ENCODE measurements at places on chromosomes 4 and X.

DNA sequence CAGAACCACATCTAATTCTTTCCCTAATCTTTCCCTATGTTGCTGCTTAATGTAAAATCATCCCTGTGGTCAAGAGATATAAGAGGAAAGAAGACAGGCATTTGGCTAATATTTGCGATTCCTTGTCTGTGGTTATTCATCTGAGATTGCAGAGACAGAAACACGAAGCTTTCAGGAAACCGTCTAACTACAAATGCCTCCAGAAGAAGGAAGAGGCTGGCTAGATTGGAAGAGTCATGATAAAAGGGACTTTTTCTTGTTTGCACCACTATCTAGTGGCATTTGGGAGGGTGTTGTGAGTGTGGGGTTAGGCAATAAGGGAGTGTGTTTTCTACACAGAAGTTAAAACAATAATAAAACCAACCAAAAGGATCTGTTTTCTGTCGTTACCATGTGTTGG, 43.9 kb downstream of the TMEM154 start:
- DNase-seq = no peak

DNA sequence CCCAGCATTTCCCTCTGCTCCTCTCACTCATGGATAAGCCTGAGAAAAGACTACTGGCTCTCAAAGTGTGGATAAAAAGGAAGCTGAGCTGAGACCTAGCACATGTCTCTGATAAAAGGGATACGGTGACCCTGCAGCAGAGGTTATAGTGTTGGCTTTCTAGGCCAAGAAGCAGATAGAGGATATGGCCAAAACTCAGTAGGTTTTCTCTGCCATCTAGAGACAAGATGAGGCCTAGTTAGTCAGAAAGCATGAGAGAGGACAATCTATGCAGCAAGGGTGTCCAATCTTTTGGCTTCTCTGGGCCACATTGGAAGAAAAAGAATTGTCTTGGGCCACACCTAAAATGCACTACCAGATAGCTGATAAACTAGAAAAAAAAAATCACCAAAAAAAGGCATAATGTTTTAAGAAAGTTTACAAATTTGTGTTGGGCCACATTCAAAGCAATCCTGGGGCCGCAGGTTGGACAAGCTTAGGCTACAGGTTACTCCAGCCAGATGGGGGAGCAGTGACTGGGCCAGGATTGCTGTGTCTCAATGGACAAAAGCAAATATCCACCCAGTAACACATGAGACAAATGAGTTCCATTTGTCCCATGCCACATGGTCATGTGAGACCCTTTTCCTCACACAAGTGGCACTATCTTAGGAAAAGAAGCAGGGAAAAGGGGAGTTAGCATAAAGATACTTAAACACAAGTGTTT, 411.4 kb downstream of the INPP4B start:
- DNase-seq = no peak

- DNase-seq = no peak
These were observed 7.1 kb downstream of the CPZ start for GRCh38 chr4:8599657-8600056.

DNA sequence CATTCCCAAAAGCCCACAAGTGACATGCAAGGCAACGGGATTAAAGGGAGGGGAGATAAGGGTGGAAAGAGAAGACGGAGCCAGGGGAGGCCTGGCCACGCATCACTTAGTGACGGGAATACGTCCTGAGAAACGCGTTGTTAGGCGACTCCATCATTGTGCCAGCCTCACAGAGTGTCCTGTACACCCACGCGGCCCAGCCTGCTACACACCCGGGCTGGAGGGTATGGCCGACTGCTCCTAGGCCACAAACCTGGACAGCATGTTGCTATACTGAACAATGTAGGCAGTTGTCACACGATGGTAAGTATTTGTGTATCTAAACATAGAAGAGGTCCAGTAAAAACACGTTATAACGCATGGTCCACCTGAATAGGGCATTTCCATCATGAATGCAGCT, 23.4 kb downstream of the NSG1 start:
- DNase-seq = no peak

- DNase-seq = no peak
These were observed 38.2 kb downstream of the C4orf50 start for GRCh38 chr4:5979981-5980380.

DNA sequence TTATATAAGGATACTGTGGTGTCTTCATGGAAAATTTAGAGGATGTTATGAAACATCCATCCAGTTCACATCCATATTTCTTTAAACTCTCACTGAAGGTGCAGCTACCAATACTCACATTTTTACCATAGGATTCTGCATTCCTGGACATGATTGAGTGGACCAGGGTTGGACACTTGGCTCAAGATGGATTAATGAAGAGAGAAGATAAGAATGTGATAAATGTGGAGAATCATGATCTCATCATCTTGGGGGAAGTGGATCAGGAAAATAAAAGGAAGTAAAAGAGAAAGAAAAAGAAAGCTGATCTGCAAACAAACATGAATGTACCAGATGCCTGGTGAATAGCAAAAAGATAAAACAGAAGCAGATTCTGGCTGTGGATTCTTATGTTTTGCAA, 175.4 kb downstream of the NPFFR2 start:
- no peak for DNase-seq

- no peak for DNase-seq
These were observed 146.8 kb upstream of the USP9X start for GRCh38 chrX:40938423-40938822.

DNA sequence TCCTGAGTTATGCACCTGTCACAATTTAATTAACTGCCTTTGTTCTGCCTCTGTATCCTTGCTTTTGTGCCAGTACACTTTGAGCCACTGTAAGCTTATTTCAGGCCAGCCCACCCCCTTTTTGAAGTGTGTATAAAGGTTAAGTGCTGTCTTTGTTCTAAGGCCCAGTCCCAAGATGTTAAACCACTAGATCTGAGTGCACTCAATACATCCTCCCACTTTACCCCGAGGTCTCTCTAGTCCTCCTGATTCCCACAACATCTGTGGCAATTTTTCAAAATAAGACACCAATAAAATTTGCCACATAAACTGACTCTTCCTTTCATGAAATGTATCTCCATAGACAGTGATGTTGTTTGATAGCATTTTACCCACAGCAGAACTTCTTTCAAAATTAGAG, 124.1 kb upstream of the SPIN4 start:
- no peak for DNase-seq

DNA sequence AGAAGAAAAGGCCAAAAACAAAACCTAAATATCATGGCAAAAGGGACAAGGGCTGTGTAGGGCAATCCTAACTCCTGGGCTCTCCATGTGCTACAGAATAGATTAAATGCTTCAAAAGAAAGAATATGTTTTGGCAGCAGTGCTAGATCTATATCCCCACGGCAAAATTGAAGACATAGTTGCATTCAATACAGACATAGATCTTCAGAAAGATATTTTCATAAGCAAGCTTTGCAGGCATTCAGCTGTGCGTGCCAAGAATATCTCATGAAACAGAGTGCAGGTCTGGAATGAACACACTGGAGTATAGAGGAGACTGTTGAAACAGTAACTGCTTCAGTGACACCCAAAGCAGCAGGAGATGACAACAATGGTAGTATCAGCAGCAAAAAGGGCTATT, 1476.9 kb downstream of the ARAP2 start:
- no peak for DNase-seq

DNA sequence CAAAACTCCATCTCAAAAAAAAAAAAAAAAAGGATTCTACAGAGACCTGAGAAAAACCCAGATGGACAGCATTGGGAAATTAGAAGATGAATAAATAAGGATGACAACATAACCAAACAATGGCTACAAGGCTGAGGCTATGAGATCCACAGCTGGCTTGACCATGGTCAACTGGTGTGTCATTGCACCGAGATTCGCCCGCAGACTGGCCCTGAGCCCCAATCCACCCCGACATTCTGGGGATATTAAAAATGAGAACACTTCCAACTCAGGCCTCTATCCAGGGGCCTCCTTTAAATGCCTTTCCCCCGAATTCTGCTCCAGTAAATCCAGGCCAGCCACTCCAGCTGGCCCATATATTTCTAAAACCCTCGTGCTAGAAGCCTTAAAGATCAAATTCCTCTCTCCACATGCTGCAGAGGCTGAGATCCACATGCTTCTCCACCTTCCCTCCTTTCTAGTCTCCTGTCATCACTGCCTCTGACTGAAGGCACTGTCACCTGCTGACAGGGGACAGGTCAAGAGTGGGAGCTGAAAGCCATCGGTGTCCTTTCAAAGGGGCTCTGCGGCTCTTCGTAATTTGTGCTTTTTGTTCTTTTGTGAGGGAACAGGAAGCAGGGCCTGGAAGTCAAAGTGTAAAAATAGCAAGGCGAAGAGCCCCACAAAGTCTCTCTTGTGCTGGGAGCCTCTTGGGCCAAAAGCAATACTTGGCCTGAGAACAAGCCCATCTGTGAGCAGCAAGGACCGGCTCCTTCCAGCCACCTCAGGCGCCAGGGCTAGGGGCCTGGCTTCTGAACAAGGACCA, 203.7 kb downstream of the NSUN7 start:
- no peak for DNase-seq

DNA sequence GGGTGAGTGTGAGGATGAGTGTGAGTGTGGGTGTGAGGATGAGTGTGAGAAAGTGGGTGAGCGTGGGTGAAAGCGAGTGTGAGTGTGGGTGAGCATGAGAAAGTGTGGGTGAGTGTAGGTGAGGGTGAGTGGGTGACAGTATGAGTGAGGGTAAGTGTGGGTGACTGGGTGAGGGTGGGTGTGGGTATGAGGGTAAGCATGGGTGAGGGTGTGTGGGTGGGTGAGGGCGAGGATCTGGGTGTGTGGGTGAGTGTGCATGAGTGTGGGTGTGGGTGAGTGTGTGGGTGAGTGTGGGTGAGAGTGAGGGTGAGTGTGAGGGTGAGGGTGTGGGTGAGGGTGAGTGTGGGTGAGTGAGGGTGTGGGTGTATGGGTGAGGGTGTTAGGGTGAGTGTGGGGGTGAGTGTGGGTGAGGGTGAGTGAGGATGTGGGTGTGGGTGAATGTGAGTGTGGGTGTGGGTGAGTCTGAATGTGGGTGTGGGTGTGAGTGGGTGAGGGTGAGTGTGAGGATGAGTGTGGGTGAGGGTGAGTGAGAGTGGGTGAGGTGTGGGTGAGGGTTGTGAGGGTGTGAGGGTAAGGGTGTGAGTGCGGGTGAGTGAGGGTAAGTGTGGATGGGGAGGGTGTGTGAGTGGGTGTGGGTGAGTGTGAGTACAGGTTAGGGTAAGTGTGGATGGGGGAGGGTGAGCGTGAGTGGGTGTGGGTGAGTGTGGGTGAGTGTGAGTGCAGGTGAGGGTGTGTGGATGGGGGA, 48.9 kb downstream of the ING2 start:
- DNase-seq = no peak

DNA sequence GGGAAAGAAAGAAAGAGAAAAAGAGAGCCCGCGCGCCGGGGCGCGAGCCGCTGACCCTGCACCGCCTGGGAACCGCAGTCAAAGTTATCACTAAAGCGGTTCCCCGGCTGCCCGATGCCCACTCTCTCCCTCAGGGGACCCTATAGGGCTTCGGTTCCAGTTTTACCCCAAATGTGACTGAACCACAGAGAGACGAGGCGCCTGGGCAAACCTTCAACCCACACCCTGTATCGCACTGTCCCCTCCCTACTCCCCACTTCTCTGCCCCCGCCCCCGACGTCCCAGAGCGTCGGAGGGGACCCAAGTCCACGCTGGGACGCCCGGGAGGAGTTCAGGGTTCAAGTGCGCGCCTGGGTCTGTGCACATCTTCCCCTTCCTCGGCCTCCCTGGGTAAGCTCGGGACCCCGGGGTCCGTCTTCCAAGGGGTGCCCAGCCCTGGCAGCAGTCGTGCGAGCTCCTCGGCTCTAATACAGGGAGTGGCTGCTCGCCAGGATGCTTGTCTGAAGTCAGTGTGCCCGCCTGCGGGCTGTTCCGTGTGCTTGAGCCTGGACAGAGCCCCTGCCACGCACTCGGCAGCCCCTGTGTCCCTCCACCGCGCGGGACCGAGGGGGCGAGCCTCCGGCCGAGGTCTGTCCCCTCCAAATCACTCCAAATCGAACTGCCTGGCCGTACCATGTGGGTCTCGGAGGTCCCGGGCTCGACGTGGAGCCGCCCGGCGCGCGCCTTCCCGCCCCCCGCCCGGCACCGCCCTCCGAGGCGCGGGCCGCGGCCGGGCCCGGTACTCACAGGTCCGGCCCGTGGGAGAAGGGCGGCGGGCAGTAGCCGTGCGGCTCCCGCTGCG, 960 bp downstream of the TRPC3 start:
- DNase-seq = no peak

DNA sequence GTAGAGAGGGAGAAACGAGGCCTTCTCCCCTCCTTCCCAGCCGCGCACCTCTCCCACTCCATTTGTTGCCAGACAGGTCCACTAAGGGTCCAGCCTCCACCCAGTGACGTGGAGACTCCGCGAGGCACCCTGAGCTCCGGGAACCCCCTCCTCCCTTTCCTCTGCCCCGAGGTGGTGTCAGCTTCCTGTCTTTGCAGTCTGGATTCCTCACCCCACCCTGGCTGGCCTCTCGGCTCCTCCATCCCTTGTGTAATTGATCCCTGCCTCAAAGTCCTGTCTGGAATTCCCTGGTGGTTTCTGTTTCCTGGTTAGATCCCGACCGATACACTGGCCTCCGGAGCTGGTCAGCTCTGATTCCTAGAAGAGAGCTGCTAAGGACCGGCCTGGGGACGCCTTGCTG, 105.9 kb upstream of the SCOC start:
- DNase-seq = no peak

DNA sequence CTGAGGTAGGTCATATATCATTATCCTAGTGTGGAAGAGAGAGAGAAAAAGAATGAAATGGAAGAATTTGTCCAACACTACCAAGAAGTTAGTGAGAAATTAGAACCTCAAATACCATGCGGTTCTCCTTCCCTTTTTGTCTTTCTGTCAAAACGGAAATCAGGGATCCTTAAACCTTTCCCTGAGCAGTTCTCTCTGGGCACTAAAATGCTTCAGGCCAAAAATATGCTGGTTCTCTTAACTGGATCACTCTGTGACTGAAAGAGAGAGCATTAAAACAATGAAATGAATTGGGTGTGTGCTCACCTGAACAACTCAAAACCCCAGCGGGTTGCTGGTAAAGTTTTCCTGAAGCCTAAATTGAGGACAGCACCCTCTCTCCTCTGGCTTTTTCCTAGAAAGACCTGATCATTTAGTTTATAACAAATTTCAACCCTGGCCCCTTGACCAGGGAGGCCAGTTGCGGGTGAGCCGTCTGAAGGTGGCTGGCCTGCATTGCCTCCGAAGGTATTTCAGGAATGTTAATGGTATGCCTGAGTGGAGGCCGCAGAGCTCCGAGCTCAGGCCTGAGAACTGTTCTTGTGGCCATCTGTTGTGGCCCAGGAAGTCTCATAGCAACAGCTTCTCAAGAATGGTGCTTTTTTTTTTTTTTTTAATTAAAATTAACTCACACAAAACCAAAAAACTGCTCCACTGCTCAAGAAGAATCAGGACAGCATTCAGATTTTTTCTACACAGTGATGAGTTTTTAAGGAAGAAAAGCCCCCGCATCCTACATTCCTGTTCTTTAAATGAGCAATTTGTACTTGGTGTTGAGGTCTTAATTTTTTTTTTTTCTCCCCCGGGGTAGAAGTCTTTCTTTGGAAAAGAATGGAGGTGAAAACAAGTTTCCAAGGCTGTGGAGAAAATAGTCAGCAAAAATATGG, 155.1 kb downstream of the SHROOM3 start:
- DNase-seq = peak; percentile 69

DNA sequence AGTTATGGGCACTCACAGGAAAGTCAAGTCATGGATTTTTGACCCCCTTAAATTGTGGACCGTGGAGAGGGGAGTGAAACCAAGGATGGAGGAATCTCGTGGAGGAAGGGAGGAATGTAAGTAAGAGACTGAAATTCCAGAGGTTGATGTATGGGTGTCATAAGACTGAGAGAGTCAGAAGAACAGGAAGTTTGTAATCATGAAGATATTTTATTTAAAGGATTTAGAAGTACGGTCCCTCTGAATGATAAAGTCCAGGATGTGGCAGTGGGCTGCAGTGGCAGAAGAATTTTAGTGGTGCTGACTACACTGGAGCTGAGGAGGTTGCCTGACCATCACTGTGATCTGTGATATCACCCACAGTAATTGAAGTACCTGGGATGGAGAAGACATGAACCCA, 57.8 kb downstream of the DCLK2 start:
- no peak for DNase-seq

Measured in skeletal muscle cell (primary cell).